ENCODE measurements at places on chromosomes 7 and 10. TPM values are rescaled to one million over a fixed set of nuclear protein-coding genes. Genes with fewer than 3 reads are reported as not detected.

Gene PIK3AP1
- 0.40 TPM for total RNA-seq

Gene INMT
- not detected for total RNA-seq

Gene POLR2J
- total RNA-seq, result 38.3 TPM

Gene PLCE1
- under 0.01 TPM for total RNA-seq

Gene TAC1
- not detected for total RNA-seq

Gene DGKI
- 0.53 TPM for total RNA-seq

Gene TAS2R41
- not detected for total RNA-seq

Gene MRPS33
- total RNA-seq, result 23.1 TPM

Gene CH25H
- total RNA-seq, result 0.57 TPM

Gene SDK1
- total RNA-seq, result 0.50 TPM

Gene HOXA3
- 1.1 TPM for total RNA-seq

Gene ALOX5
- total RNA-seq, result not detected

Gene BMPER
- total RNA-seq, result 0.50 TPM

Gene IL15RA
- 14.9 TPM for total RNA-seq

Gene ZNF12
- total RNA-seq, result 21.3 TPM

Gene MYO1G
- 0.27 TPM for total RNA-seq

Gene SRGN
- total RNA-seq, result 1,513 TPM

Gene SEMA4G
- total RNA-seq, result 1.6 TPM

Gene TAS2R4
- 1.7 TPM for total RNA-seq

Gene PALS2
- 29.7 TPM for total RNA-seq

Gene ANKRD61
- total RNA-seq, result 0.22 TPM

Gene DEPP1
- total RNA-seq, result 230 TPM

Gene GARIN1A
- total RNA-seq, result 0.53 TPM

Gene CPA2
- total RNA-seq, result not detected

Measured in thoracic aorta endothelial cell (primary cell).